Type B pancreatic cell (in vitro differentiated cells): ENCODE measurements at places on chromosomes 5 and 9. TPM values are rescaled to one million over a fixed set of nuclear protein-coding genes. Genes with fewer than 3 reads are reported as not detected.

GRCh38 chr9:94991961-94992907 is 265.7 kb downstream of the AOPEP start:
- H3K4me3 ChIP-seq, result no peak overlapping the region
- peaks cover 15% of the 10 kb centered on the region for H3K36me3 ChIP-seq
- no peak for DNase-seq
- H3K27me3 ChIP-seq, result no peaks in the 10 kb centered on the region
- peaks cover 59% of the 10 kb centered on the region for H3K4me1 ChIP-seq

DNA sequence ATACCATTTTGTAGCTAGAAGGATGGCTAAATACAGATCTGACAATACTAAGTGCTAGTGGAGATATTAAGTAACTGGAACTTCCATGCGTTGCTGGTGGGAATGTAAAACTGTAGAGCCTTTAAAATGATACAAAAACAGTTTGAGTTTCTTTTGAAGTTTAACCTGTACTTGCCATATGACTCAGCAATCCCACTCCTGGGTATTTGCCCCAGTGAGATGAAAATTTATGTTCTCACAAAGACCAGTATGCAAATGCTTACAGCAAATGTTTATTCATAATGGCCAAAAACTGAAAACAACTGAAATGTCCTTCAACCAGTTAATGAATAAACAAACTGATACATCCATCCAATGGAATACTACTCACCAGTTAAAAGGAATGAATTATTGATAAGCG is 137.3 kb downstream of the SLC12A2 start:
- no peak for DNase-seq
- no peak overlapping the region for H3K4me3 ChIP-seq
- H3K4me1 ChIP-seq, result peaks cover 11% of the 10 kb centered on the region
- no peak overlapping the region for H3K27ac ChIP-seq
- H3K27me3 ChIP-seq, result peaks cover 6% of the 10 kb centered on the region
- no peaks in the 10 kb centered on the region for H3K36me3 ChIP-seq

- H3K27ac ChIP-seq, result no peak overlapping the region
- peaks cover 14% of the 10 kb centered on the region for H3K27me3 ChIP-seq
- H3K36me3 ChIP-seq, result no peaks in the 10 kb centered on the region
- H3K4me1 ChIP-seq, result no peaks in the 10 kb centered on the region
Observed at GRCh38 chr5:152549709-152550108, 144.6 kb upstream of the NMUR2 start.

- no peak overlapping the region for H3K4me3 ChIP-seq
- H3K27ac ChIP-seq, result no peak overlapping the region
- H3K36me3 ChIP-seq, result no peaks in the 10 kb centered on the region
Observed at GRCh38 chr5:59819806-59820205, 73.7 kb downstream of the PDE4D start.

NEUROG1 gene
- total RNA-seq, result 3.7 TPM in 1 of 2 replicates, not detected in the other

GABRA6 gene
- not detected in 2 replicates for total RNA-seq
